ENCODE measurements at places on chromosomes 13 and 19.

DNA sequence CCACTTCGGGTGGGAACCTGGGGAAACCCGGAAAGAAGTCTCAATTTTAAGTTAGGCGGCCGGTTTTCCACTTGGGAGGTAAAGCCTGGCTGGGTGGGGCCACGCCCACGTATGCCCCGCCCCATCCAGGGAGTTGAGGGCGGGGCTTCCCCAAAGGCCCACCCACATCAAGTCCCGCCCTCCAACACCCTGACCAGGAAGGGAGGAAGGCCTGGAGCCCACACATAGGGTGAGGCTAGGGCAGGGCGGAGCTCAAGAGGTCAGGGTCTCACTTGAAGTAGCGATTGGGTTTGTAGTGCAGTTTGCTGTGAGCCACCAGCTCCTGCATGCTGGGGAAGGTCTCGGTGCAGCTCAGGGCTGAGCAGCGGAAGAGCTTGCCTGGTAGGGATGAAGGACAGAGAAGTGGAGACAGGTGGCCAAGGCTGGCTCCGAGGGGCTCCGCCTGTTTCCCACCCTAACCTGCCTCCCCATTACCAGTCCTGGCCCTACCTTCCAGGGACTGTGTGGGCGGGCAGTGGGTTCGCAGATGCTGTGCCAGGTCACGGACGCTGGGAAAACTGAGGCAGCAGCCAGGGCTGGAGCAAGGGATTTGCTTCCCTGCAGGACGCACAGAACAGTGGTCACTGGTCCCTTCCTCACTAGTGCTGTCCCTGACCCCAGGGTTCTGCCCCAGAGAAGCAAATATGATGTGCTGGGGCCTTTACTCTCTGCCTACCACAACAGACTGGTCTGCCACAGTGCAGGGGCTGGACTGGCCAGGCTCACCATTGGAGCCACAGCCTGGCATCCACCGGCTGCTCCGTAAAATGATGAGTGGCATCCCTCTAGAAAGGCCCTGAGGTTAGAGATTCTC, 1.6 kb downstream of the ZNF414 start:
- DNase-seq: no peak

GRCh38 chr19:3537101-3537437, 1.9 kb upstream of the TEKTIP1 start:
- DNase-seq: no peak

- DNase-seq: no peak
These were observed 31.5 kb upstream of the IRS2 start for GRCh38 chr13:109817591-109818535.

DNA sequence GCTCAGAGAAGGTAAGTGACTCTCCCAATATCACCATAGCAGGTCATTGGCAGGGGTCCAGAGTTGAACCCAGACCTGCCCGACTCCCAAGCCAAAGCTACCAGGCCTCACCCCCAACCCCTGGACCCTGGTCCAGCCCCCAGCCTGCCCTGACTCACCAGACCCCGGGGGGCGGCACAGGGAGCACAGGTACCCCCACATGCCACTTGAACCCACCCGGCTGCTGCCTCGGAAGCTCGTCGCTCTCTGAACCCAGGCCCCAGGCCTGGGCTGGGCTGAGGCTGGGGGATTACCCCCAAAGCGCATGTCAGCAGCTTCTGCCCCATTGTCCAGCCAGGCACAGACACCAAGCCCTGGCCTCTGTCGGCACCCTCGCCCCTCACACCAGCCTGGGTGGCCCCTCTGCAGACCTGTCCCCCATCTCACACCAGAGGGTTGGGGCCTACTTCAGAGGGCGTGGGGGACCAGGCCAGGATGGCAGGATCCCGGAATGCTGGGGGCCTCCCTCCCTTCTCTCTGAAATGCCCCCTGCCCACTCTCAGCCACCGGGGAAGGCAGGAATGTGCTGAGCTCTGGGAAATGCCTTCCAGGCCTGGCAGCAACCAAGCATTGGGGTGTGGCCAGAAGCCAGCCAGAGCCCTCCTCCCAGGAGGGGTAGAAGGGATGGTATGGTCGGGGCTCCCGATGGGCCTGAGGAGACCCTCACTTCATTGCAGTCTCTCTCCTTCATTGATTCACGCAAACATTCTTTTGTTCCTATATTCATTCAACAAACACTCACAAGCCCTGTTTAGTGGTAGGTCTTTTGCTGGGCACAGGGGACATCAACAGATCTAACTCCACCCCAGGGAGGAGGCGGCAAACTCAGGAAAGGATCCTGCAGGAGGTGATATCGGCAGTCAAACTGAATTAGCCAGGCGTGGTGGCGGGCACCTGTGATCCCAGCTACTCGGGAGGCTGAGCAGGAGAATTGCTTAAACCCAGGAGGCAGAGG, 1.7 kb upstream of the PRX start:
- no peak for DNase-seq

- DNase-seq: no peak
These were observed 54.7 kb downstream of the SLC7A1 start for GRCh38 chr13:29540799-29541198.

GRCh38 chr19:679418-680286, 3.5 kb downstream of the FSTL3 start:
- no peak for DNase-seq

DNA sequence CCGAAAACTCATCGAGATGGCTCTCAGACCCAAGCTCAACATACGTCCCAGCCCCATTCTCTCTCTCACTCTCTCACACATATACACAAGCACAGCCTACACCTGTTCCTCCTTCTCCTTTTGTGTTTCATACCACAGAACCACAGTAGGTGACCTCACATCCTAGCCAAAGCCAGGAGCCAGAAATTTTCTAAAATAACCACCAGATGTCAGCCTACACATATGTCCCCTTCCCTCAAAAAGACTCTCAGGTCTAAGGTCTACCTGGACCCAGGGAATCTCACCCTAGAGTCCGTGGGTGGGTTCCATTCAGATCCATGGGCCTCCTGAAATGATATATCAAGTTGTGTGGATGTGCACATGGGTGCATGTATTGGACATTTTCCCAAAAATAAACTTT, 104.2 kb upstream of the IPO5 start:
- no peak for DNase-seq

- DNase-seq: no peak
These were observed 97.0 kb downstream of the SLC7A1 start for GRCh38 chr13:29498426-29499040.

DNA sequence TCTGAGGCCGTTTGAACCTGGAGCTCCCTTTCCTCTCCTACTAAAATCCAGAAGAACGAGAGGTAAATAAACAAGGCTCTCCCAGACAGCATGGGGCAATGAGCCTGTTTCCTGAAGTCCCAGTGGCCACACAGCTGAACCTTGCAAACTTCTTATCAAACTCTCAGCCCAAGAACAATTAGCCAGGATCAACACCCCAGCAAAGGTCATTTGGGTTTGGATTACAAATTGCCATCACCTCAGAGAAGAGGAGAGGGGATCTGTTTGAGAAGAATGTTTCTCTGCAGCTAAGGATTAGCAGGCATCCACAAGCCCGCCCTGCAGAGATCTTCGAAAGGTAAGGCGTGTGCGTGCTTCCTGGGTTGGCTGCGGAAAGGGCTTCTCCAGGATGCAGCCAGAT, 201.9 kb upstream of the SOX1 start:
- DNase-seq: no peak

- no peak for DNase-seq
These were observed 13.1 kb downstream of the MED26 start for GRCh38 chr19:16614941-16615340.

DNA sequence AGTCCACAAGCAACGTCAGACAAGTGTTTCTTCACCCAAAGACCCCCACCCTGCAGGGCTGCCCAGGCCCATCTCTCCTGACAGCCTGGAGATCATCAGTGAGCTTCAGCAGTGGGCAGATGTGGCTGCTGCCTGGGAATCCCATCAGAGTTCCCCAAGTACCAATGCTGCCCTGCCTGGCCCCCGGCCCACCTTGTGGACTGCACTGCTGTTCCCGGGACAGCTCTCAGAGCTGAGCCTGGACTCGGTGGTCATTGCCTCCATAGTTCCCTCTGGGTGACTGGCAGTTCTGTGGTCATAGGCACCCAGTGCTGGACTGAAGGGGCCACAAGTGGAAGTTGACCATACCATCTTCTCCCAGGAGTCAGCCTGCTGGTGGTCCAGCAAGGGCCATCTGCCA, 24.5 kb upstream of the ZNF492 start:
- no peak for DNase-seq

- no peak for DNase-seq
These were observed 18.8 kb downstream of the CYTH2 start for GRCh38 chr19:48487948-48488347.

GRCh38 chr19:898663-899062, 5.4 kb downstream of the RNU6-9 start:
- no peak for DNase-seq

DNA sequence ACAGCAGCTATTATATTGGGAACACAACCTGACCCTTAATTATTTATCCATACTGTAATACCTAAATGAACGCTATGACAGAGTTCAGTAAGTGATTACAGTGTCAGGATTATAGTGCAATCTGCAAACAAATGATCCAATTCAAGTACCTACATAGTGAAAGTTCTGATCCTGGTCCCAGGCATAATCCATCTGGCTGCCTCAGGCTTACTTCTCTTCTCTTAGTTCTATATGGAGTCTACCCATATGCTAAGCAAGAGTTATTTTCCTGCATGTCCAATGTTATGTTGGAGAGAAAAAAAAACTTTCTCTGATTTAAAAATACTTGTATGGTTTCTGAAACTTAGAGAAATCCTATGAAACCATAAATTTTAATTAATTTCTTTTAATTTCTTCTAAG, 1487.7 kb upstream of the SLC10A2 start:
- no peak for DNase-seq

GRCh38 chr19:45160870-45161737, at the start of gene NKPD1:
Gene NKPD1, minus strand, starts transcription at chr19:45160982. Its CDS starts 832 bp downstream, at chr19:45160150.
- DNase-seq: no peak

DNA sequence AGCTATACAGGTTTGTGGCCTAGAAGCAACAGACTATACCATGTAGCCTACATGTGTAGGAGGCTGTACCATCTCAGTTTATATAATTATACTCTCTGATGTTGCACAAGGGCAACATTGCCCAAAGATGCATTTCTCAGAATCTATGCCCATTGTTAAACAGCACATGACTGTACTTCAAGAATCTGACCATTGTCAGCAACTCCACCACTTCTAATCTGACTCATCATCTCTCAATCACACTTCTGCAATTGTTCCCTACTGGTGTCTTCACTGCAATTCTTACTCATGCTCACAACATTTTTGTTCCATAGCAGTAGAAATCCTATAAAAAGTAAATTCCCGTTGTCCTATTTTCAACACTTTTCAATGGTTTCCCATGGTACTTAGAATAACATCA, 63.9 kb upstream of the ATXN8OS start:
- DNase-seq: no peak

- peak; percentile 53 for DNase-seq
These were observed at the start of gene ZNF865 for GRCh38 chr19:55605637-55606470. Gene ZNF865, plus strand, starts transcription at chr19:55605647. Its CDS starts 7,972 bp downstream, at chr19:55613619.

GRCh38 chr19:23772675-23773063, 14.0 kb upstream of the ZNF681 start:
- DNase-seq: no peak

- no peak for DNase-seq
These were observed 35.5 kb downstream of the PAK4 start for GRCh38 chr19:39160889-39161672.

- no peak for DNase-seq
These were observed 894.3 kb downstream of the EFNB2 start for GRCh38 chr13:105641121-105641520.

GRCh38 chr13:67117010-67117550, 113.1 kb downstream of the PCDH9 start:
- no peak for DNase-seq

DNA sequence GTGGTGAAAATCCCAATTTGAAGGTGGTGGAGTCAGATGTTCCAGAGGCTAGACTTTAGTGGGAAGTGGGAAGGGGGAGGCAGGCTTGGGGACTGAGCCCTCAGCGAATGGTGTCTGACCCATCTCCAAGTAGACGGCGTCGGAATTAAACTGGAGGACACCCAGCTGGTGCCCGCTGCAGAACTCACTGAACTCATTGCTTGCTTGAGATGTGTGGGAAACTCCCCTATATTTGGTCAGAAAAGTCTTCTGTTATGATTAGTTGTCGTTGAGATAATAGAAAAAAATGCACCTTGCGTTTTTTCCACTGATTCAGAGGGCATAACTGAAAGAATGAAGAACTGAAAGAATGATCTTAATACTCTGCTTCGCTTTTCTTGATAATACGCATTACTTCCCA, 871 bp upstream of the ZNF583 start:
- no peak for DNase-seq

- DNase-seq: no peak
These were observed 41.0 kb upstream of the ZNF91 start for GRCh38 chr19:23436318-23436717.

DNA sequence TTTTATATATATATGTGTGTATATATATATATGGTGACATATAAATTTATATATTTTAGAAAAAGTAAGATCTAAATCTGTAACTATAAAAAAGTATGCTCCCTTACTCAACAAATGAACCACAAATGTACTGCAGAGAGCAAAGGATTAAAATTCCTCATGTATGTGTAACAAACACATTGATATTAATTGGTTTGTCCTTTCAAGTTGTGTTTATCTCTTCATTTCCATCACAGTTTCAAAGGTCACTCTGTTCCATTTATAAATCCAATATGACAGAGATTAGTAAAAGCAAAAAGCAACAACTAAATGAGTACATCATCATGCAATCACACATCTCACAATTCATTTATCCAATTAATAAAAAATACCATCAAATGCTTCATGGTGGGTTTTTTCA, 247.9 kb downstream of the DACH1 start:
- DNase-seq: no peak

DNA sequence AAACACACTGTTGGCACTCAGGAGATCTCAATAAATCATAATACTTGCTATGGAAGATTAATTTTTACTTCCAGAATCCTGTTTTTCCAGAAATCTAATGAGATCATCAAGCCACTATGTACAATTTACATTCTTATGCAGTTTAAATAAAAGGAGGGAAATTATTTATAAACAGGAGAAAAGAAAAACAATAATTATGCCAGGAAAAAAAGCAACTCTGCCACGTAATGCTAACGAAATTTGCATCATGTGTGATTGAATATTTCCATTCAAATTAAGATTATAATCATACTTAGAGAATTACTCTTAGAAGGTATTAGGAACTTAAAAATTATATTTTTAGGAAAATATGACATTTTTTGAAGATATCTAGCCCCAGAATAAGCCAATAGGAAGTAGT, 13.0 kb downstream of the FAM124A start:
- no peak for DNase-seq

- no peak for DNase-seq
These were observed 1.6 kb upstream of the TIMM13 start for GRCh38 chr19:2428756-2429711.

Data from activated CD4-positive, CD25-positive, alpha-beta regulatory T cell treated with anti-CD3 and anti-CD28 coated beads, Interleukin-2, amount 50 U/mL, for 16 hours (primary cell).